Urinary bladder (tissue), 4 donors: ENCODE measurements at places on chromosomes 12 and 14. TPM values are rescaled to one million over a fixed set of nuclear protein-coding genes. Genes with fewer than 3 reads are reported as not detected.

The PPM1H gene
- 6.5 TPM for total RNA-seq

The DEGS2 gene
- total RNA-seq, result 6.5 TPM

The ABCC9 gene
- 75.2 TPM for total RNA-seq

The C12orf54 gene
- 1.5 TPM for total RNA-seq

The ADGRD1 gene
- 60.1 TPM for total RNA-seq

The OR4N2 gene
- not detected for total RNA-seq

The STYK1 gene
- 5.0 TPM for total RNA-seq

The HOXC9 gene
- 1.8 TPM for total RNA-seq

The KRT75 gene
- not detected for total RNA-seq

The CYP46A1 gene
- total RNA-seq, result 2.7 TPM

The CDCA4 gene
- 20.4 TPM for total RNA-seq

The ACRBP gene
- total RNA-seq, result 1.1 TPM

The ATN1 gene
- total RNA-seq, result 18.2 TPM
